ENCODE measurements at places on chromosomes 7 and 10.

DNA sequence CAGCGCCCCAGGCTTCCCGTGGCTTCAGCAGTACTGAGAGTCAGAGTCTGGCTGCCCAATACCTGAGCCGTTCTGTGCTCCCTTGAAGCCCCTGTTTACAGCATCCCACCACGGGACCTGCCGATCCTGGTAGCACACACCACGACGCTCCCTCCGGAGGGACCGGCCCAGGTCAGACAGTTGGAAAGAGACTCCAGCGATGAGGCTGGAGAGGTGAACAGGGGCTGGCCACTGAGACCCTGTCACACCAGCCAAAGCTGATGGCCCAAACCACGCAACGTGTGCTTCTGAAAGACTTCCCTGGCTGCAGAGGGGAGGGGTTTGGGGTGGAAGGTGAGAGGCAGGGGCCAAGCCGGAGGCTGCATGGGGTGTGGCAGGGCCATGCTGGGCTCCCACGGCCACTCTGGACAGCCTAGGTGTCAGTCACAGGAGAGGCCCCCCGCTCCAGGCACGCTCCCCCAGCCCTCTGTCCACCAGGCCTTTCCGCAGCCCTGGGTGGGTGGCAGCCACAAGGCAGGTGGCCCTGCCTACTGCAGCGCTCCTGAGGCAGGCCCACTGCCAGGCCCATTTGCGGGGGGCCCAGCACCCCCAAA is 140.2 kb upstream of the CHST15 start:
- DNase-seq = no peak

- no peak for DNase-seq
These were observed 48.9 kb downstream of the AHR start for GRCh38 chr7:17347401-17347800.

- no peak for DNase-seq
These were observed 67.8 kb downstream of the SRPK2 start for GRCh38 chr7:105320896-105321295.

DNA sequence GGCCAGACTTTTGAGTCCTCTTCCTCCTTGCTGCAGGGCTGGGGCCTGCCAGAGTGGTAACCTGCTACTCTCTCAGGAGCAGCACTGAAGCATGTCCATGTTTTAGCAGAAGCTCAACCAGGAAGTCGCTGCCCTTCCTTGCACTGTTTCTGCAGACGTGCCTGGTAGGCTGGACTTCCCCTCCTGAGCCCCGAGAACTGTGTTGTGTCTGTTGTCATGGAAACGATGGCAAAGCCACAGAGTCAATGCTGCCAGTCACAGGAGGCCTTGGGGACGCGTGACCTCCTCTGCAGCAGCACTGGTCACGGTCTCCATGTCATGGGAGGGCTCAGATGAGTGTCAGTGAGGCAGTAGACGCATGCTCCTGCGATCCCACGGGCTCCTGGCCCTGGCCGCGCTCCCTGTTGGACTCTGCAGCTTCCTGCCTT is 145.5 kb downstream of the FANK1 start:
- no peak for DNase-seq

DNA sequence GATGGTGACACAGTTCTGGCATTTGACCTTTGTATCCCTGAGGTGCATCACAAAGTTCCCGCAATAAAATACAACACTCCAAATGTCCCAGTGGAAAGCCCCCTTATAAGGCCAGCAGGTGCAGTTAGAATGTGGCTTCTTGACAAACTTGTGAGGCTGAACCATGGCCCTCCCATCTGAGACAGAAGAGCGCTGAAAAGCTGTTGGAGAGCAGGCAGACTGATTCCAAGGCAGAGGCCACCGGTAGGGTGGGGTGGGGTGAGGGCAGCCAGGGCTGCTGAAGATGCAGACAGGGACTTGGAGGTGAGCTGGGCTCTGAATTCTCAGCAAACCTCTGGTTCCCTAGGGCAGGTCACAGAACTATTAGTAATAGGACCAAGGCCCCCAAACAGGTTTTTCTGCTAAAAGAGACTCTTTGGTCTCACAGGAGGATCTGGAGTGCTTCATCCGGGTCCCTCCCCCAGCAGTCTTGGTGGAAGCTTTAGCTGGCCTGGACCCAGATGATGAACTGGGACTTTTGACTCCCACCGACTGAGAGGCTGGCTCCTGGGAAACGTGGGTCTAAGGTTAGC is 15.6 kb upstream of the CHST3 start:
- DNase-seq = no peak

- DNase-seq = no peak
These were observed 106.7 kb downstream of the PTPRE start for GRCh38 chr10:128013626-128014025.

GRCh38 chr7:75559355-75559975 is 67.3 kb downstream of the SPDYE5 start:
- DNase-seq = no peak

DNA sequence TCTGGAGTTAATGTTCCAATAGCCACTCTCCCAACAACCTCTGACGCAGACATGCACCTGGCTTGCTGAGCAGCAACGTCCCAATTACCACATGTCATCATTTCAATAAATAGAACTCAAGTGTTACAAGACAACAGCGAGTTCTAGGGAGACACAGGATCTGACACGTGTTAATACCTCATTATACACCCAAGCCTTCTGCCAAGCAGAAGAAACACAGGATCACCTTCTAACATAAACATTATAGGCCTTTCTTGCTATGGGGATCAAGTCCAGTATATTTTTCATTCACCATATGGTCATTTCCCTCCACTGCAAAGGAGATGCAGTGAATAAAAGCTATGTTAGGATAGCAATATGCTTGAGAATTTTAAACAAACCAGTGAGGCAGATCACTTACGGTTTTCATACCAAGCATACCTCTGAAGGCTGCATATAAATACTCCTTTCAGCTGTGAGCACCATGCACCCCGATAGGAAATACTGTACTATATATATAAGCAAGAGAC is 74.2 kb downstream of the JAZF1 start:
- DNase-seq = no peak

GRCh38 chr10:60629332-60629731 is 148.9 kb upstream of the CDK1 start:
- no peak for DNase-seq

DNA sequence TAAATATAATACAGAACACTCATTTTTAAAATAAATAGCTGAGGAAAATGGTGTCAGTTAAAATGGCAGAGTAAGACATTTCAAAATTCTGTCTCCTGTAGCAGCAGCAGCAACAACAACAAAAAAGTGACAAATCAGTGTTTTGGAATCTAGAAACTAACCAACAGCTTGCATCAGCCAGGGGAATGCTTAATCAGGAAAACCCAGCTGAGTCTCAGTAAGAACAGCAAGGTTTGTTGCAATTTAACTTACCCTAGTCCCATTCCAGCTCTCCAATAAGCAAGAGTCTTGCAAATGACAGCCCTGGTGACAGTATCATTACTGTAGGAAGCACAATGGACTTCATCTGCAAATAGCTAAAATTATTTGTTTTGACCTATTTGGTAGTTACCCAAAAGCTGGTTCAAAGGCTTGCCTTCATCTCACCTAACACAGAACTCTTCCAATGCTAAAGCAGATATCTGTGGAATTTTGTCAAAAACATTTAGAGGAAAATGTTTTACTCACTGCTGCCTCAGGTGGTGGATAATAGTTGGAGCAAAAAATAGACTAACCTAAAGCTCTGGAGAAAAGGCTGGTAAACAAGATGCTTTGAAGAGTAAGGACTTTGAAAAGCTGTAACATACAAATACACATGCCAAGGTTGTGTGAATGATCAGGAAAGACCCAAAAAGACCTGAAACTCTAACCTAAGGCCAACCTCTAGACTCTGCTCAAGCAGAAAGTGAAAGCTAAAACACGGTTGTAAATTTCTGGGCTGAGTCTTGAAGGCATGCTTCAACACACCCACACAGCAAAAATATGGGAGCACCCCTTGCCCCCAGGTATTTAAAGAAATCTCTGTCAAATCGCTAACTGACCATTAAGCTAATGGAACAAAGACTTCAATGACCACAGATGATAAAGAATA is 9.9 kb upstream of the ARHGAP22 start:
- no peak for DNase-seq

DNA sequence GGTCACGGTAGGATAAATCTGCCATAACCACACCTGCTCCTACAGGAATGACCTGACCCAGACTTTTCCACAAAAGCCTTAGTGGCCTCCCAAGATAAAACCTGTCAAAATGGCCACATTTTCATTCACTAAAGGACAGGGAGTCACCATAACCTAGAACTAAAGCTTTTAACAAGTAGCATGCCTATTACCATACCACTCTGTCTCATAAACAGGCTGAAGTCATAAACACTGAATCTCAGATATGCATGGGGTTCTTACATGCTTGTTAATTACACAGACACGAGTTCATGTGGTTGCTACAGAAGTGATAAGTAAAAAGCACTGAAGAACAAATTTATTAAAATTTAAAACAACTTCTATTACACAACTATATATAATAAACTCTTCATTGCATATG is 56.0 kb downstream of the HIPK2 start:
- no peak for DNase-seq

- DNase-seq = no peak
These were observed 89.5 kb upstream of the LYZL1 start for GRCh38 chr10:29199339-29199738.

- no peak for DNase-seq
These were observed 11.9 kb downstream of the SFXN4 start for GRCh38 chr10:119153661-119154060.

DNA sequence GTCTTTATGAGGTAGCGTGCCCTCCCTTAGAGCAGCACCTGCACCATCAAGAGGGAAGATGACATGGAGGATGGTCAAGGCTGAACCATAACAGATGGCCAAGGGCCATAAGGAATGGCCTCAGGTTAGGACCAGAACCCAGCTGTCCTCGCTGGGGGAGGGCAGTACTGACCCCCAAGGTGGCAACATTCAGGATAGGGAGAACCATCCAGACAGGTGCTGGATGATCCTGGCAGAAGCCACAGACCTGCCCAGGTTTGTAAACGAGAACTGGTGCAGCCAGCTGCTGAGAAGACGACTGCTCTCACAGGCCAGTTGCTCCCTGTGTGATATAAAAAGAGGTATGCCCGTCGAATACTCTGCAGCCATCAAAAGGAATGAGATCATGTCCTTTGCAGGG is 320.4 kb downstream of the GLRX3 start:
- no peak for DNase-seq

DNA sequence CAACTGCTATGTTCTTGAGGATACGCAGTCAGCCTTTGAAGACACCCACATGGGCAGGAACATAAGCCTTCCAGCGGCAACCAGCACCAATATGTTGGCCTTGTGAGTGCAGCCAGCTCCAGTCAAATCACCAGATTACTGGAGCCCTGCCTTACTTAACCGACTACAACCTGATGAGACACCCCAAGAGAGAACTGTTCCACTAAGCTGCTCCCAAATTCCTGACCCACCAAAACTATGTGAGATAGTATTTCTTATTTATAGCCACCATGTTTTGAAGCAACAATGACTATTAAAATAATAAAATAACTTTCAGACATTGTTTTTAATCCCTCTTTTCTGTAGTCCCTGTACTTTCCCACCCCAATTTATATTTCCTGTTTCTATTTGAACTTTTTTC is 179.6 kb downstream of the ADK start:
- no peak for DNase-seq

- no peak for DNase-seq
These were observed 733 bp upstream of the ARL5B start for GRCh38 chr10:18658271-18659124.

DNA sequence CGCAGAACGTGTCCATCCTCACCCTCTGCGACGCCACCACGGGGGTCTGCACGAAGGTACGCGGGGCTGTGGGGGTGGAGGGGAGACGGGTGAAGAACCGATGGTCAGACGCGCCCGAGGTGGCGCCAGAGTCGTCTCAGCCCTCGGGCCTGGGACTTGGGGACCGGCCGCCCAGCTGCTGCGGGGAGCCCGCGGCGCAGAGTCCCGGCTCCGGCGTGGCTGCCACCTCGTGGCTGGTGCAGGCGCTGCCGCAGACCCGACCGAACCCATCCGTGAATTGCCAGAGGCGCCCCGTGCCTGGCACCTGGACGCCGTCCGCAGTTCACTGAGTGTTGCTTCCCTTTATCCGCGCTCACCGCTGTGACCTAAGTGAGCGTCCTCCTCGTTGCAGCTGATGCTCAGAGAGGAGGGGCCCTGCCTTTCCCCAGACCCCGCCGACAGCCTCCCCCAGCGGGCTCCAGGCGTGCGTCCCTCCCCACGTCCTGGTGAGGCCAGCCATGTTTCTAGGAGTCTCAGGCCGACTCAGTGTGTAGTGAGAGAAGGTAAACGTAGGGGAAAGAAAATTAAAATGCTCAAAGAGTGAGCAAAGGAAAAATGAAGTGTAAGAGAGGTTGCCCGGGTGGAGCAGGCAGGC is 208.7 kb downstream of the PAXIP1 start:
- DNase-seq = no peak

GRCh38 chr10:97648562-97649404 is 8.3 kb downstream of the PI4K2A start:
- DNase-seq = no peak

DNA sequence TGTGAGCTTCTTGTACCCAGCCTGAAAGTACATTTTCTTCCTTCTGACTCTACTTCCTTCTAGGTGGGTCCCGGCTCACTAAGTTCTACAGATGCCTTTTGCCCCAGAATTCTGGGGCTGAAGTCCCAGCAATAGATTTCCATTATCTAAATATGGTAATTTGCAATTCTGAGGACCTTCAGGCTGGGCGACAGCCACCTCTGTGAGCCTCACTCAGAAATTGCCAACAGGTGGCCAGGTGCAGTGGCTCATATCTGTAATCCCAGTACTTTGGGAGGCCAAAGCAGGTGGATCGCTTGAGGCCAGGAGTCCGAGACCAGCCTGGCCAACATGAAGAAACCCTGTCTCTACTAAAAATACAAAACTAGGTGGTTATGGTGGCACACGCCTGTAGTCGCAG is 23.7 kb downstream of the CREM start:
- DNase-seq = no peak

GRCh38 chr7:51229106-51229537 is 87.5 kb downstream of the COBL start:
- DNase-seq = no peak

DNA sequence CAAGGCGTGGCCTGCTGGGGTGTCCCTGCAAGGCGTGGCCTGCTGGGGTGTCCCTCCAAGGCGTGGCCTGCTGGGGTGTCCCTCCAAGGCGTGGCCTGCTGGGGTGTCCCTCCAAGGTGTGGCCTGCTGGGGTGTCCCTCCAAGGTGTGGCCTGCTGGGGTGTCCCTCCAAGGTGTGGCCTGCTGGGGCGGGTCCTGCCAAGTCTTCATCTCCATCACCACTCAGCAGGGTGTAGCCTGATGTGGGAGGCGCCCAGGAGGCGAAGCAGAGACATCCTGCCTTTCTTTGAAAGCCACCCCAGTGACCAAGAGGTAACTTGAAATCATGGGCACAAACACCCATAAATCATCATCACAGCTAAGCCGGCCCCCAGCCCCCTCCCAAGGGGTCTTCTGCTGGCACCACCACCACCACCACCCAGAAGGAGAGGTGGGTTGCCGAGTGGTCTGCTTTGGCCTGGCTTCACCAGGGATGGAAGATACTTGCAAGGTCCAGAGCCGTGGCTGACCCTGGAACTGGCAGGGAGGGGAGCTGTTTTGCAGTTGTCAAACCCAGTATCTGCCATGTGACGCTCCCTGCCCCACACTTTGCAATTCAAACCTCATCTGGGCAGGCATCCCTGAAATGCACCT is 190.6 kb downstream of the EBF3 start:
- peak; percentile 25 for DNase-seq

Data from mesothelial cell of epicardium (in vitro differentiated cells).